GM13977 (cell line): ENCODE measurements at places on chromosomes 4 and X.

DNA sequence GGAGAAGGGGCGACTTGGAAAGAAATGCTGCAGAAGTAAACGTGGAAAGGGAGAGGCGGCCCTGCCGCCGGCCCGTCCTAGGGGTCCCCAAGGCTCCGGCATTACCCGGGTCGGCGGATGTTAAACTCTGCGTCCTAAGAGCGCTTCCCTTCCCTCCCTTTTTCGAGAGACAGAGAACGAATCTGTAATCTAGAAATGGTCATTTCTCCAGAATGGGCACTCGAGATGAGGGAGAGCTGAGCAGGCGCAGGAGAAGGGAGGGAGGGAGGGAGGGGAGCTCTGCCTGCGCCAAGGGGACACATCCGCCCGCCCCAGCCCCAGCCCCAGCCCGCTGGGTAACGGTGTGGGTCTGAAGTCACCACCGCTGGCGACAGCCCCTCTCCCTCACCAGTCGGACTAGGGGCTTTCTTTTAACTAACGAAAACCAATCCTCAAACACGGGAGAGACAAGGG is 1.7 kb downstream of the HCFC1 start:
- DNase-seq, result no peak

GRCh38 chrX:23392195-23392594 is 57.5 kb downstream of the PTCHD1 start:
- no peak for DNase-seq

- no peak for DNase-seq
Measured at GRCh38 chr4:108454227-108454626, 166.1 kb upstream of the RPL34 start.

DNA sequence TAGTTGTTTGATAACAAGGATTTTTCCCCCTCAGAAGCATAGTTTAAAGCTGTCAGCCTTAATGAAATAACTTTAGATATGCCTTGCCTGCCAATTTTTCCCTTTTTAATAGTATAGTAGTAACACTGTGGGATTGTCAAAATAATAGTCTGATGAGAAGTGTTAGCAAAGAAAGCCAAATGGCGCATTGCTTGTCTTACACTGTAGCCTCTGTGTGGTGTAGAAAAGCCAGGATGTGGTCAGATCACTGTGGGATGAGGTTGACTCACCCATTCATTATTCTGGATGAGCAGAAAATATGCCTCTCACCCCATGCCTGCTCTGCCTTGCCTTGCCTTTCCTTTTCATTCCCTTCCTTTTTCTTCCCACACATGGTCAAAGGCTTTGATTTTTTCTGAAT is 257.8 kb upstream of the NRK start:
- no peak for DNase-seq

DNA sequence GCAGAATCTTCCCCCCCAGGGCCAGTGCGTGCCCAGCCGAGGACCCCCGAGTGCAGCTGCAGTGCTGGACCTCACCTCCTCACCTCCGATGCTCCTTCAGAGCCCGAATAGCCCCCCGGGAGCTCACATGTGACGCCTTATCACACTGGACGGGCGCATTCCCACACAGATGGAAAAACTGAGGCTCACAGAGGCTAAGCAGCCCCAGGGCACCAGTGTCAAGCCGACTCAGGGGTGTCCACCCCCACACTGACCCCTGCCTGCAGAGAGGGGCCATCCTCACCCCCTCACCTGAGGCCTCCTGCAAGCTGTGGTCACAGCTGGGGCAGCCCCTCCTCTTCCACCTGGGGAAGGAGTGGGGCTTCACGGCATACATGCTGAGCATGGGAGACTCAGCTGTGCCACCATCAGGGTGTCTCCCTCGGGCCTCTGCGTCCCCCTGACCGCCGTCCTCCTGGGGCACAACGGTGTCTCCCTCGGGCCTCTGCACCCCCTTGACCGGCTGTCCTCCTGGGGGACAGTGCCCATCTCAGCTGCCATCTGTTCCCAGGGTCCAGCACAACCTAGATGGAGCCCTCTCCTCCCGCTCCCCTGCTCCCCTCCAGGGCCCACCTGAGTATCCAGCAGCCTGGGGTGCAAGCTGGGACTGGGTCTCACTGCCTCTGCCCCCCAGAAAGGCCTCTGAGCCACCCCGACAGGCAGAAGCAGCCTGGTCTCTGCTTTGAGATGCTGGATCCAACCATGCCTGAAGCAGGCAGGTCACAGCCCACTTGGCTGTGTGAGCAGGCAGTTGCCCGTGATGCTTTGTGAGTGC is 85.3 kb upstream of the NKX1-1 start:
- DNase-seq, result no peak

DNA sequence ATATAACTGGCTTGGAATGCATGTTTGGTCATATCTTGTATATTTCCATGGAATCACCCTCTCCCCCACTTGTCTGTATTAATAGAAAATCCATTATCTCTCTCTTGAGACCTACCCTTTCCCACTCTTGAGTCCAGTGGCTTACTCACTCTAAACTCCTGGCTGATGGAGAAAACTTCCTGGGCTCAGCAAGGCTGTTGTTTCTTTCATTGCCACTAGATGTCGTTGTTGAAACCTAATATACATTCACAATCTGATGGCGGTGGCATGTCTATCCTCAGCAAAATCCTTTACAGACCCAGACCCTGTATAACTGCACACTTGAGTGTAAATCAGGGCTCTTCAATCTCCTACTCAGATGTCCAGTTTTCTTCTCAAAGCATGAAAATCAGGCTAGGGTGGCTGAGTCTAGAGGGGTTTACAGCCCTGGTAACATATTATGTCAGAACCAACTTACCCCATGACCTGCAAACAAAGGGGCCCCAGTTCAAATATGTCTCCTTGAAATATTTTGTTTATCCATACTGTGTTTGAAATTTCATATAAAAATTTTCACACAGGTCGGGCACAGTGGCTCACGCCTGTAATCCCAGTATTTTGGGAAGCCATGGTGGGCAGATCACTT is 70.0 kb upstream of the FAM241A start:
- DNase-seq, result peak; percentile 50

- peak; percentile 63 for DNase-seq
Measured at GRCh38 chrX:150200820-150201287, 162.3 kb upstream of the MAMLD1 start.

GRCh38 chr4:153248641-153249198 is 44.5 kb downstream of the TRIM2 start:
- no peak for DNase-seq

DNA sequence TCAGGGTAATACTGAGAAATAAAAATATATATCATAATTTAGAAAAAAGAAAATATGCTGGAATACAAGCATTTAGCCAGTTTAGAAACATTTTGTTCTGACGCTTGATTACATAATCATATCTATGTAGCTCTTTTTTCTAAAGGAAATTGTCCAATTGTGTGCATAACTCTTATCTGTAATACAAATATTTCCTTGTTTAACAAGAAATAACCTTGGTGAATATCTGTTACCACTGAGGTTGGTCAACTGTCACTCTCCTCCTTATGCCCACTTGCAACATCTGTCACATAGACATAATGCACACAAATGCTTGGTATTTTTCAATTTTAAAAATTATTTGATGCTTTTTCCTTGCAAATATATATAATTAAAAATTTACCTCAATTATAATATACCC is 609.7 kb downstream of the TLL1 start:
- DNase-seq, result no peak

- no peak for DNase-seq
Measured at GRCh38 chr4:93394545-93395081, 433.9 kb upstream of the ATOH1 start.

DNA sequence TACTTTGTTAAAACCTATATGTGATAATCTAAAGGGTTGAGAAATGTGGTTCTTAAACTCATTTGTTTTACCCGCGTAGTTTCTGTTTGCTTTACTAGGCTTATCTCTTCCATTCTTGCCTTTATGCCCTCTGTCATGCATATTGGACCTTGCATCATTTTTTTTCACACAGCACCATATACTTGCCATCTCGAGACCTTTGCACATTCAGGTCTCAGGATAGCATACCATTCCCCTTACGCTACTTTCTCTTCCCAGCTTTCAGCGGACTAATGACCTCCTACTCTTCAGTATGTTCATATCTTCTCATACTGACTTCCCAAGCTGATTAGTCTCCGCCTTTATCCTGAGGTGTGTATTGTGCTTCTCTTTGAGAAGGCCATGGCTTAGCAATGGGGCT is 40.5 kb downstream of the USP38 start:
- no peak for DNase-seq

DNA sequence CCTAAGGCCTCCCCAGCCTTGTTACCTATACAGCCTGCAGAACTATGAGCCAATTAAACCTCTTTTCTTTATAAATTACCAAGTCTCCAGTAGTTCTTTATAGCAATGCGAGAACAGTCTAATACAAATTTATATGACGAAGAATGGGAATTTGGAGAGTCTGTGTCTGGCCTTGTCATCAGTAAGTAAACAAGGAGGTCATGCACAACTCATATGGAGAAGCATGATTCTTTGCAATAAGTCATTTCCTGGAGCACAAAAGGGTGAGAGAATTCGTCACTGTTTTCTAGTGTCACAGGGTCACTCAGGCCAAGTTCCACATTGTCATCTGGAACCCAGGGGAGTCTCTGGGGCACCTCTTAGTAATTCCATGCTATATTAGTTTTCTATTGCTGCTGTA is 49.0 kb upstream of the HS6ST2 start:
- DNase-seq, result no peak

DNA sequence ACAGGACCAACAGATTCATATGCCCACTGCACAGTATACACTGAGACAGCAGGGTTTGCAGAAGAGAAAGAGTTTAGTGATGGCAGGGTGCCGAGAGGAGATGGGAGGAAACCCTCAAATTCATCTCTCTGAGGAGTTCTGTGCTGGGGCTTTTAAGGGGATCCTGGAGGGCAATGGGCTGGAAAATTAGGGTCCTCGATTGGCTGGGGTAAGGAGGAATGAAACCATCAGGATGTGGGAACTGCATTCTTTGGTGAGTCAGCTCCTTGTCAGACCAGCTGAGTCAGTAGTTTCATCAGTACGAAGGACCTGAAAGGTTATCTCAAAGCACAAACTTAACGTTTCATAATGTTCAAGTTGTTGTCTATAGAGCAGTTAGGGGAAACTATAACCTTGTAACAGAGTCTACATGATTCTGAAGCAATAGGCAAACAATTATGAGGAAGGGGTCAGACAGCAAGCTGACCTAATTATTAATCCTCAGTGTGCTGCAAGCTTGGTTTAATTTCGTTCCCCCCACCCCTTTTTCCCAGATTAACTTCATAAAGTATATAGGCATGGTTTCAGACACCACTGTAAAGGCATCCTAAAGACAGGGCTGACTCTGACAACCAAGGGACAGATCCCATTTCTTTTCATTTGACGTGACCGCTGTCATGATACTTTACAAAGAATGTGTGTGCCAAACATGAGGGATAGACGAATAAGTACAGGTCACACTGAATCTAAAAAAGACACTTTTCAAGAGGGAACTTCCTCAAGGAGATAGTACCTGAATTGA is 1.5 kb upstream of the MSMO1 start:
- no peak for DNase-seq

- peak; percentile 66 for DNase-seq
Measured at GRCh38 chrX:16786791-16787735, 797 bp downstream of the TXLNG start.

DNA sequence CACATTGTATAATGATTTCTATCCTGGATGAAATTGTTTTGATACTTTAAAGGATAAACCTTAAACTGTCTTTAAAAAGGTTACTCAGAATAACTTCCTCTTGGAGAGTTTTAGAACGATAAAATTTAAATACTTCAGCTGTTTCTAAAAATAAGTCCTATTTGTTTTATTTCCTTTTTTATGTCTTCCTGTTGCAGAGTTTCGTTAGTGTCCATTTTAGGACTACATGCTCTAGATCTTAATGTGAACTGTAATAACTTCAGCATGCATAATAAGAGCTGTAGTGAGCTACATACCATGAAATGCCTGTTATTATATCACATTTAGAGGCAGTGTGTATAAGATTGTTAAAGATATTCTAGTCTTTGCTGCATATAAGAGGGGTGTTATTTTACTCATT is 14.6 kb downstream of the ATP10D start:
- DNase-seq, result no peak

- DNase-seq, result peak; percentile 17
Measured at GRCh38 chr4:147596377-147596776, 20.8 kb upstream of the TMEM184C start.
